ENCODE measurements at places on chromosomes 12 and 14. TPM values are rescaled to one million over a fixed set of nuclear protein-coding genes. Genes with fewer than 3 reads are reported as not detected.

The GPR68 gene
- 1.5 TPM for total RNA-seq

The CNTN1 gene
- not detected for total RNA-seq

The SELPLG gene
- 0.16 TPM for total RNA-seq

The SPTSSA gene
- total RNA-seq, result 13.1 TPM

The OR4E2 gene
- total RNA-seq, result not detected

The PLD4 gene
- not detected for total RNA-seq

The CISTR gene
- not detected for total RNA-seq

The FKBP3 gene
- total RNA-seq, result 27.0 TPM

The GPATCH2L gene
- total RNA-seq, result 74.3 TPM

The TAS2R31 gene
- 9.3 TPM for total RNA-seq

The LRIG3 gene
- total RNA-seq, result 71.9 TPM

The SAMD15 gene
- total RNA-seq, result 0.49 TPM

The GDF3 gene
- total RNA-seq, result 0.16 TPM

The SLC2A13 gene
- total RNA-seq, result 2.6 TPM

The GUCY2C gene
- total RNA-seq, result not detected

The MMP19 gene
- total RNA-seq, result 1.4 TPM

The CEP290 gene
- total RNA-seq, result 12.6 TPM

The INHBC gene
- total RNA-seq, result not detected

The SRRM4 gene
- not detected for total RNA-seq

The LTB4R gene
- 2.4 TPM for total RNA-seq

The ULK1 gene
- total RNA-seq, result 16.7 TPM

The IFNG-AS1 gene
- not detected for total RNA-seq

The SCNN1A gene
- not detected for total RNA-seq

The EGLN3 gene
- 1.1 TPM for total RNA-seq

The OVCH1 gene
- not detected for total RNA-seq

The LTBR gene
- 46.2 TPM for total RNA-seq

The NPFF gene
- total RNA-seq, result not detected

The MYF6 gene
- total RNA-seq, result not detected

The MDP1 gene
- total RNA-seq, result 7.7 TPM

The ESPL1 gene
- 9.4 TPM for total RNA-seq

The PAN2 gene
- total RNA-seq, result 11.2 TPM

The OASL gene
- total RNA-seq, result 1.9 TPM

The POTEM gene
- not detected for total RNA-seq

The MGAT4C gene
- total RNA-seq, result not detected

The FGF23 gene
- not detected for total RNA-seq

The TMEM132D gene
- not detected for total RNA-seq

The CAPZA3 gene
- not detected for total RNA-seq

The GCH1 gene
- 6.0 TPM for total RNA-seq

The RAPGEF3 gene
- total RNA-seq, result 39.3 TPM

The IKZF4 gene
- 0.16 TPM for total RNA-seq

The NUAK1 gene
- total RNA-seq, result 120 TPM

The CRIP2 gene
- total RNA-seq, result 200 TPM
